ENCODE measurements at places on chromosomes 12 and 14.
A peak's percentile ranks its signal among the peaks of the same experiment; 100 is the strongest.

GRCh38 chr12:65885716-65886115, 61.4 kb downstream of the HMGA2 start:
- DNase-seq: no peak

- no peak for DNase-seq
Measured at GRCh38 chr14:61940666-61941420, 178.6 kb downstream of the SNAPC1 start.

GRCh38 chr14:73723797-73724661, 9.8 kb upstream of the PNMA1 start:
- DNase-seq: peak; percentile 99

GRCh38 chr12:27653661-27654060, 42.6 kb upstream of the REP15 start:
- no peak for DNase-seq

- no peak for DNase-seq
Measured at GRCh38 chr12:42442888-42443287, 116.9 kb downstream of the PPHLN1 start.

DNA sequence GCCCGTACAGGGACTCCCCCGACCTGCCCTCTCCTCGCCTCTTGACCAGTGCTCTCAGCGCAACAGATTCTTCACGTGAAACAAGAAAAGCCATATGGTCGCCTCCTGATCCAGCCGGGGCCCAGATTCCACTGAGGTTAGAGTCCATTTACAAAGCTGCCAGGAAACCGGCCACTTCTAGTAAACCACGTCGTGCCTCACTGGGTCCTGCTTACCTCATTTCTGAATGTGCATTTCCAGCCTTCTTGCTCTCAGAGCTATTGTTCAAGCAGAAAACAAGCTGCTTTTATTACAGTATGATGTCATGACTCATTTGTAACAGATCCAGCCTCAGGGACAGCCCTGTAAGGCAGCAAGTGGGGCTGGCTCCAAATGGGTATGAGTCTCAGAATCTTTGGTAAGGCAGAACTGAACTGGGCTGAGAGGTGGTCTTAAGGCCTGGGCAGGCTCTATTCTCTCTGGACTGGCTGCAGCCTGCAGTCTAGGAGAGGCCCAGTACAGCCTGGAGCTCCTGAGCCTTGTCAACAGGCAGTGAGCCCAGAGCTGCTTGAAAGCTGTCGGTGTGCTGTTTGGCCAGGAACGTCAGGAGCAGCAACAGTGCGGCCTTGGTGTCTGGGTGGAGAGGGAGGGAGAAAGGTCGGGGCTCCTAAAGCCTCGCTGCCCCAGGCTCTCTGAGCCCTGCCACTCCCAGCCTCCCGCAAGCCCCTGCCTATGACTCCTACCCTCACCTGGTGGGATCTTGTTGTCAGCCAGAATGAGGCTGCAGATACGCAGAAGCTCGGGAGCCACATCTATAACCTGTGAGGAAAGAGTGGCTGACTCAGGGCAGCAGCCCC, 8.3 kb downstream of the REC8 start:
- peak; percentile 69 for DNase-seq

- no peak for DNase-seq
Measured at GRCh38 chr12:16086942-16087341, 175.8 kb downstream of the DERA start.

DNA sequence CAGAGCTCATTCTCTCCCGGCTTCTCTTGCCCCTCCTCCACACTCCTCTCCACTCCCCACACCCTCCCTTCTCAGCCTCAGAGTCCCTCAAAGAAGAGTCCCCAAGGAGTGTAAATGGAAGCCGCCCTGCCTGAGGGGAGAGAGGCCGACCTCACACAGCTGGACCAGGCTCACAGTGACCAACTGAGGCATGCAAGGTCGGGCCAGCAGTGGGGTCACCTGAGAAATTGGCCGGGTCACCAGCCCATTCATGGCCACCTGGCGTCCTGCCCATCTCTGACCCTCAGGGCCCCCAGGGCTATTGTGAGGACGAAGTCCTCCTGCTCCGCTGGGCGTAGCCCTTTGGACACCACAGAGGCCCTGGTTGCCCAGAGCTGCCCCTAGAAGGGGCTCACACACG, 49.5 kb upstream of the NUAK1 start:
- no peak for DNase-seq

- DNase-seq: no peak
Measured at GRCh38 chr12:119783787-119784186, 93.3 kb downstream of the CIT start.

DNA sequence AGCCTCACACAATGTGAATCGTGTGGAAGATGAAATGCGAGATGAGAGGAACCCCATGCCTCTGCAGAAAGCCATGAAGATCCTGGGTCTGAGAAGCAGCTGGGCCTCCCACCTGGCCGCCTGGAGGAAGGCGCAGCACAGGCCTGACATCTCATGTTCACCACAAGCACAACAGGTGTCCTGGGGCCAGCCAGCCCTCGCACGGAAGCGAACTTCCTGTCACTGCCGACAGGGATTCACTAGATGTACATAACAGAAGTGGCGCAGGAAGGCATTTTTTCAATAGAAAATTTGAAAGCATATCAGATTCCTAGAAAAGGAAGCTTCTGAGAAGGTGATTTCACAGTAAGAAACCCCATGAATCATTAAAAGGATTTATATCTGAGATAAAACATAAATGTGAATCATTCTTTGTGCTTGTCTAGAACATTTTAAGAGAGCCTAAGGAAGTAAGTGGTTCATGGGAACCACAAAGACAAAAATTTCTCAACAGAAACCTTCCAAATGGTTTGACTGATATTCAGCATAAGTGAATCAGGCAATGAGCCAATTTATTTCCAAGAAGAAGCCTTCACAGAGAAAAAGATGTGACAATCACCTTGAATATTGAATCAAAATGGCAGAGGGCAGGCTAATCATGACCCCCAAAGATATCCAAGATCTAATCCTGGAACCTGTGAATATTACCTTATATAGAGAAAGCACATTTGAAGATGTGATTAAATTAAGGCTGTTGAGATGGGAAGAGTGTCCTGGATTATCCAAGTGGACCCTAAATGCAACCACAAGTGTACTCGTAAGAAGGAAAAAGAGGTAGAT, 311.9 kb downstream of the DUSP6 start:
- peak; percentile 61 for DNase-seq

GRCh38 chr14:32202998-32203882, at the start of gene RNU6-8:
RNU6-8 (minus strand) TSS chr14:32203269.
- peak; percentile 93 for DNase-seq

DNA sequence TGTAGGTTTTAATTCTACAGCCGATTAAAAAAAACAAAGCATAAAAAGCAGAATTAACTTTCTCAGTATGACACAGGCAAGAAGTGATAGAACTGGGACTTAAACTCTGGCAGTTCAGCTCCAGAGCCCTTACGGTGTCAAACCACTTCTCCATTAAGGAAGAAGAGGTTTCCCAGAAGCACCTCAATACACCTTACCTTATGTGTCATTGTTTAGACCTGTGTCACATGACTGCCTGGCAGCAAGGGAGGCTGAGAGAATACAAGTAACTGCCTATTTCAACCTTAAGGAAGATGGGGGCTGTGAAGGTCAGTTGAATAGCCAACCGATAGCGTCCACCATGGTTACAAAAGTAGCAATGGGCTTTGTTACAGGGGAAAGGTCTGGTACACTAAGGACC, 54.6 kb upstream of the ARHGAP5 start:
- DNase-seq: no peak

- DNase-seq: no peak
Measured at GRCh38 chr14:37590428-37591139, 4.5 kb downstream of the FOXA1 start.

- no peak for DNase-seq
Measured at GRCh38 chr12:49882851-49883464, 20.7 kb downstream of the FAIM2 start.

- DNase-seq: no peak
Measured at GRCh38 chr12:98594050-98594835, 757 bp downstream of the SLC25A3 start.

DNA sequence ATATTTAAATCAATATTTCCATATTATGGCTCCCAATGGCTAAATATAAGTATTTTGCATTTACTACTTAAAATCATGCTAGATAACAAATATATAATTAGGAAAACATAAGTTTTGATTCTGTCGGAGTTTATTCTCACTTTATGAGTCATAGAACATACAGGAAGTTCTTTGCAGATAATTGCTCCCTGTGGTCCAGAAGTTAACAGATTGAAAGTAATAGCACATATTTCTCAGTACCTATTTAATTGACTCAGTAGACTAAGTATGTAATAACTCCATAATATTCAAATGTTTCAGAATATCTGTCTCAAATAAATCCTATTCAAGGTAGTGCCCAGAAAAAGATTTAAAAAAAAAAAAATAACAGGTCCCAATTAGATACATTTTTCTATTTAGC, 806.0 kb upstream of the ATXN7L3B start:
- DNase-seq: peak; percentile 38

GRCh38 chr12:10590966-10591365, 22.4 kb downstream of the MAGOHB start:
- peak; percentile 13 for DNase-seq

GRCh38 chr14:68791902-68792677, 777 bp downstream of the ZFP36L1 start:
- DNase-seq: no peak

GRCh38 chr12:1720494-1720893, 29.6 kb downstream of the ADIPOR2 start:
- no peak for DNase-seq

GRCh38 chr12:46386360-46386867, 13.8 kb upstream of the SLC38A2 start:
- DNase-seq: peak; percentile 97

- DNase-seq: no peak
Measured at GRCh38 chr14:91252871-91253794, 8.6 kb upstream of the GPR68 start.

- peak; percentile 21 for DNase-seq
Measured at GRCh38 chr14:22177870-22178269, 411.2 kb downstream of the DAD1 start.

GRCh38 chr12:93086288-93086727, 157.2 kb upstream of the EEA1 start:
- no peak for DNase-seq

- DNase-seq: no peak
Measured at GRCh38 chr12:66837311-66837627, 158.4 kb upstream of the GRIP1 start.

GRCh38 chr12:85823436-85824180, 12.6 kb downstream of the RASSF9 start:
- peak; percentile 75 for DNase-seq

- DNase-seq: no peak
Measured at GRCh38 chr12:64877363-64878004, 53.0 kb downstream of the TBC1D30 start.

DNA sequence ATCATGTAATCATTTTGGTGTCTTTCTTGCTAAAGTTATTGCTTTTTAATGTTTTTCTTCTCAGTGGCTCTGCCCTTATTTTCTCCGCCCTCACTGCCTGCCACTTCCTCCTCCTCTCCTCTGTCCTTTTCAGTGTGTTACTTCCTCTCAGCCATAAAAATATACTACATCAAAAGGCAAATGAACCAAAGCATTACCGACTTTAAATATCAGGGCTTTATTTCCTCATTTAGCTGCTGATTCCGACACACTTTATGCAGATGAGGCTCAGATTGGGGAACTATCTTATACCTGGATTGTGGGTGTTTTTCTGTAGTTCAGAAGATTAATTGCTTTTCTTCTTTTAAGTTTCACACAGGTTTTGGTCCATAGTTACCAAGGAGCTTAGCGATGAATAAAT, 118.1 kb downstream of the CMAS start:
- no peak for DNase-seq

GRCh38 chr14:51823706-51824105, 36.7 kb upstream of the GNG2 start:
- peak; percentile 50 for DNase-seq

DNA sequence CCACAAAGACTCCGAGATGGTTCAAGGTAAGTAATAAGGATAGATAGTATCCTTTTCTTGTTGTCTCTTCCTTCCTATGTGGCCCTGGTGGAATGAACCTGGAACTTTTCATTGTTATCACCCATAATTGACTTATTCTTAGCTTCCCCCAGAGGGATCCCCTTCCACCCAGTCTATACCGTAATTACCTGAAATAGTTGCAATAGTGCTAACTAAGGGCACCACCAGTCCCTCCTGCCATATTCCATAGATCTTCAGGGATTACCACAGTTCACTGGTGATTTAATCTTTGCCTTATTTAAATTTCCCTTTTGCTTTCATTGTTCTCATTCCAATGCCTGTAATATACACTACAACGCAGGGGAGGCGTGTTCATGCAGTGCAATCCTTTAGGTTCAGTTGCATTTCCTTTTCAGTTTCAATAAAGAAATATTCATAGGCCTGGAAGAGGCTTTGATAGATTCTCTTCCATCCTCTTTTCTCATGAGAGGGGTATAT, 13.8 kb upstream of the OR9K2 start:
- DNase-seq: no peak

- no peak for DNase-seq
Measured at GRCh38 chr12:48157889-48158370, 615 bp upstream of the ASB8 start.

- DNase-seq: no peak
Measured at GRCh38 chr12:10121278-10121677, 8.7 kb downstream of the CLEC7A start.

DNA sequence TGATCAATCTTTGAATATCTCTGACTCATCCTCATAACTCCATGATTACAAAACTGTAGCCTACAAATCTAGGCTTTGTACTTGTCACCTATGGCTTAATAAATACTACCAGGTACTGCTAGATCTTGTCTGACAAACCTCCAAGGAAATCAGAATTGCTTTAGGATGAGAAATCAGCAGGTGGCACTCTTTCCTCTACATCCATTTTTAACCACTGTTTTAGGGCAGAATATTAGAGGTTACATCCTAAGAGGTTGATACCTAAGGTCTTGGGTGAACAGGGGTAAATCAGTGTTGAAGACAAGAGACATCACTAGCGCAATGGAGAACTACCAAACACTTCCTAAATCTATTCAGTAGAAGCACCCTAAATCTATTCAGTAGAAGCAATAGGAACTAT, 63.1 kb upstream of the SOX5 start:
- peak; percentile 44 for DNase-seq

DNA sequence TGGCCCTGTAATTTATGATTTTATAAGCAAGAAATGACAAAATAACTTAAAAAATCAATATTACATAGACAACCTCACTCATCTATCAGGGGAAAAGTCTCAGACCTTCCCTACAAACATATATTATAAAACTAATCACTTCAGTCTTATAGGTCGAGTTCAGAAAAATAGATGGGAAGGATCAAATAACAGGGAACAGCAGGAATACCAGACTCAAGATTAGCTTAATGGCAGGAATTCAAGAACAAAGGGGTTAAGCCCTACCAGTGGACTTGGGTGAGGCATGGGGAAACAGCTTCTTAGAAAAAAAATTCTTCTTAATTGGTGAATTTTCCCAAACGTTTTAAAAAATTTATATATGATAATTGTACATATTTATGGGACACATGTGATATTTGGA, 51.6 kb upstream of the CRY1 start:
- peak; percentile 23 for DNase-seq

Measured in choroid plexus epithelial cell (primary cell).